Naive thymus-derived CD8-positive, alpha-beta T cell (primary cell): ENCODE measurements at places on chromosomes 7 and 10. TPM values are rescaled to one million over a fixed set of nuclear protein-coding genes. Genes with fewer than 3 reads are reported as not detected.

DNA sequence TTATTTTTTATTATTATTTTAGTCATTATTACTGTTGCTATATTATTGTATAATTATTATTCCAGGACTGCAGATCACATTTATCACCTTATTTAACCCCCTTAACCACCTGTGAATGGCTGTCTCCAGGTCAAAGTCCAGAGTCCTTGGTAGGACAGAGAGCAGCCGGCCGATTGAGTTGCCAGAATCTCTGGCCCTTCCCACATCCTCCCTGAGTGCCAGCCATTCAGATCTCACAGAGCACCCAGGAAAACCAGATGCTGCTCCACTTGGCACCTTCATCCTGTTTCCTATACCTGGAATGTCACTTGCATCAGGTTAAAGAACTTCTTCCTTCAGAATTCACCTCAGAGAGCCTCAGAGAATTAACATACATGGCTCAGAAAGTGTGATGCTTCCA lies 101.1 kb downstream of the ELAPOR2 start:
- no peak for DNase-seq

Gene ARHGAP22
- 0.88 TPM for total RNA-seq

GRCh38 chr10:3468919-3469638 lies 296.5 kb upstream of the PITRM1 start:
- DNase-seq = no peak

DNA sequence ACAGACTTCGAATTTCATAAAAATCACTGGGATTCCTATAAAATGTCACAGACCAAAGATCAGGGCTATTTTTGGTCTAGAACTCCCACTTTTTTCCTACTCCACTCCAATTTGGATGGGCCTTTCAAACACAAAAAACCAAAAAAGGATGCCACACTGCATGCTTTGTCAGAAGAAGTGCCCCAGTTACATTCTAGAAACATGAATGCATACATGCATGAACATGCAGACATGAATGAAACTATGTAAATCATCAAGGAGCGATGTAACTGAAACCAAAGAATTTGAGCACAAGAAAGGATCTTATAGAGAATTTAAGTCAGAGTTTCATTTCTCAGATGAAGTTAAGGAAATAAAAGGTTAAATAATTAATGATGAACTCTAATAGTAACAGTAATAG lies 31.8 kb upstream of the FAM133B start:
- no peak for DNase-seq

Gene UTF1
- total RNA-seq = not detected

Gene PRKG1
- total RNA-seq = not detected

Gene UPF2
- total RNA-seq = 37.4 TPM
